Stimulated activated naive CD4-positive, alpha-beta T cell treated with Interleukin-2 at 50 U/mL for 16 hours (primary cell): ENCODE measurements at places on chromosomes 1 and 21.

- DNase-seq: no peak
Measured at GRCh38 chr1:178107823-178108222, 13.9 kb downstream of the RASAL2 start.

DNA sequence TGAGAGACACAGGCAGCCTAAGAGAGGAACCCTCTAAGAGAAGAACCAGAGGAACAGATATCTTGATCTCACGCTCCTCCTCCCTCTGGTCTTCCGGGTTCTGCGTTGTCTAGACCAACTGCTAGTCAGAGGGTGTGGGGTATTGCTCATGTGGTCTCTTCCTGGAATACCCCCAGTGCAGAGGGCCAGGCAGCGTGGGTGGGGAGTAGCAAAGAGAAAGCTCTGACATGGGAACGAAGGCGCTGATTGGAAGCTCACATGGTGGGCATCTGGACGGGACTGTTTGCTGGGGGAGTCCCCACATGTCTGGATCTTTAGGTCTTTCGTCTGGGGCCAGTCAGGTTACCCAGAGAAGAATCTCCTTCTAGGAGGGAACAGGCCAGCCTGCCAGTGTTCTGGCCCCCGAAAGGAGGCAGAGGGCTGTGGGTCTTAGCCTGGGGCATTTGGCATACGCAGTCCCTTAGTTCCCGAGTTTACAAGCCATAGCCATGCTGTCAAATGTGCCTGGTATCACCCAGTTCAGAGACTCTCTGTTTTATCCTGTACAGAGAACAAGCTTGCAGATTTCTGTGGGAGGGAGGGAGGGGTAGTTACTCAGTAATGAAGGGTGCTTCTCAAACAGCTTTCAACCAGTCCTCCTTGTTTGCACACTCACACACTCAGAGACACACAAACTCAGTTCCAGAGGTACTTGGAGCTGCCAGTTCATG, 18.3 kb upstream of the IL6R start:
- DNase-seq: peak; percentile 88

DNA sequence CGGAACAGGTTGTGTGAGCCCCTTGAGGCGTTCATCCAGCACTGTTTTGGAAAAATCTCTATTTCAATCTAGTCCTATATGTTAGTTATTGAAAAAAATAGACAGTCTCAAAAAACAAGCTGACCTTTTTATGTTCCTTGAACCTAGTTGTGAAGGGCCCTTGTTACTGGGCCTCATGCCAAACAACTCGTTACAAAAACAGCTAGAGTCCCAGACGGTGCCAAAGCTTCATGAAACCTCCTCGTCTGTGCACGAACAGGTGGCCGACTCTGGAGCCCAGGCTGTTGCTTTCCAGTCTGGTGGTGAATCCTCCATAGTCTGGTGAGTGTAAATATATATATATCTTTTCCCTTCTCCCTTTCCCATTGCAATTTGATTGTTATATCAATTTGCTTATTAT, at the start of gene CHIA:
CHIA (plus strand) TSS at position 222 of the 400 bp plus-strand sequence. CDS start 19,617 bp downstream, outside the sequence.
- no peak for DNase-seq

DNA sequence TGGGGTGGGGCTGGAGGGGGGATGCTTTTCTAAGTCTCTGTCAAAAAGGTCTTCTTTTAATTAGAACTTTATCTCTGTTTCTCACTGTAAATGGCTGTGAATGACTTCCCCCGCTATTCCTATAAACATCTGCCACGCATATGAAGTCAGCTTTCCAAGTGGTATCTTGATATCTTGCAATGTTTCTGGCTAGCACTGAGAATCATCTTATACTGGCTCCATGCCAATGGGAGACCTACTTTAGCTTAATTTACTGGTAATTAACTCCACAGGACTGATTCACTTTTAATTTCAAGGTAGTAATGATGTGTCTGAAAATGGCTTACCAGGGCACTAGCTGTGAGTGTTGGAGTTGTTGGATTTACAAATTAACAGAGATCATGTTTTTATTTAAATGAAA, 4.3 kb downstream of the GPR88 start:
- DNase-seq: no peak

DNA sequence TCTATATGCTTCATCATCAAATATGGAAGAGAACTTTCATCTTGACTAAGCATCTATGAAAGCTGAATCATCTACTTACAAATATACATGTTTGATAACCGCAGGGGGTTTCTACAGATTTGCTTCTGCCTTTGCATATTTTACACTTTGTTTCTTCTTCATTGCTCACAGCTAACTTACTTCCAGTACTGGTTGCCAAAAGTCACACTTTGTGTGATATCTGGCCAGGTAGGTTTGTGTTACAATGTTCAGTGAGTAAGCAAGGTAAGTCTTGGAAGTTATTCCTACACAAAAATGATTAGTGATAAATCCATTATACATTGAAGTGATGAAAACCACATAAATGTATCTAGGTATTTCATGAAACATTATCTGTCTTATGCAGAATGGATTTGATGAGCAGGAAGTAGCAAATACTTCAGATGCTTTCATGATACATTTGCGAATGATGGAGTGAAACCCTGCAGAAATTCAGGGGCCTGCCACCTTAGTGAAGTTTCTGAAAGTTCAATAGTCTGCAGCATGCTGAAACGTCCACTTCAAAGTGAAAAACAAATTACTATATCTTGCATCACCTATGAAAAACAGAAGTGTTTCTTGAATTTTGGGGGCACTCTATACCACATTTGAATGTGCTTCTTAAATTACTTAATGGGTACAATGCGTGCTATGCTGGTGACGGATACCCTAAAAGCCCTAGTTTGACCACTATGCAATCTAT, 187.3 kb downstream of the ATP6V1G3 start:
- DNase-seq: no peak

- DNase-seq: no peak
Measured at GRCh38 chr1:30342535-30343141, 380.7 kb downstream of the MATN1 start.
